ENCODE measurements at places on chromosomes 6 and 20. TPM values are rescaled to one million over a fixed set of nuclear protein-coding genes. Genes with fewer than 3 reads are reported as not detected.

C20orf202 gene
- total RNA-seq, result not detected

WASF1 gene
- total RNA-seq, result 10.5 TPM

IL17A gene
- not detected for total RNA-seq

HMGCLL1 gene
- 0.08 TPM for total RNA-seq

SLC17A9 gene
- total RNA-seq, result 0.06 TPM

ARMC2 gene
- 2.2 TPM for total RNA-seq

VSX1 gene
- 0.99 TPM for total RNA-seq

TRMT11 gene
- 10.0 TPM for total RNA-seq

DDX27 gene
- total RNA-seq, result 57.8 TPM

RFX6 gene
- not detected for total RNA-seq

PRKN gene
- not detected for total RNA-seq

KCNK5 gene
- 1.0 TPM for total RNA-seq

C6orf132 gene
- total RNA-seq, result 2.8 TPM

CYP39A1 gene
- not detected for total RNA-seq

TPMT gene
- total RNA-seq, result 6.0 TPM

RPP21 gene
- 75.7 TPM for total RNA-seq

ZNF391 gene
- total RNA-seq, result 0.16 TPM

CCR6 gene
- total RNA-seq, result not detected

All from A549 treated with Hydrocortisone at 1 μM for 4 hours (cell line).